Lower lobe of right lung (tissue), 2 donors: ENCODE measurements at places on chromosomes 12 and 14. TPM values are rescaled to one million over a fixed set of nuclear protein-coding genes. Genes with fewer than 3 reads are reported as not detected.

DNA sequence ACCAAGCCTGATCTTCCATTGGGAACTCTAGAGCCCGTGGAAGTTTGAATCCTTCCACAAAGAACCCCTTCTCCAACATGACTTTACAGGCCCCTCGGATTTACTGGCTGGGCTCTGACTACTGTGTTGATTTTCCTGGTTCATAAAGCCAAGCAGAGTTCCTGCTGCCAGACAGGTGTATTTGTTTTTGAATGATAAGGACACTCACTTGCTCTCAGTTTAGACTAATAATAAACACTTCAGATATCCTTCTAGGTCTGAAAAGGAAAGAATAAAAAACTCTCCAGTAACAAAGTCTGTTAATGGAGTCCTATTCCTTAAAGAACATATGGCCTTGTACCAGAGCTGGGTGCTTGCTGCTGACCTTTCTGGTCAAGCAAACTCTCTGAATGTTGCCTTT, 31.0 kb downstream of the SIX1 start:
- H3K36me3 ChIP-seq = no peaks in the 10 kb centered on the region
- no peaks in the 10 kb centered on the region for H3K4me1 ChIP-seq
- no peak overlapping the region for H3K27ac ChIP-seq
- DNase-seq = no peak
- no peak overlapping the region for H3K4me3 ChIP-seq
- H3K27me3 ChIP-seq = no peaks in the 10 kb centered on the region

DNA sequence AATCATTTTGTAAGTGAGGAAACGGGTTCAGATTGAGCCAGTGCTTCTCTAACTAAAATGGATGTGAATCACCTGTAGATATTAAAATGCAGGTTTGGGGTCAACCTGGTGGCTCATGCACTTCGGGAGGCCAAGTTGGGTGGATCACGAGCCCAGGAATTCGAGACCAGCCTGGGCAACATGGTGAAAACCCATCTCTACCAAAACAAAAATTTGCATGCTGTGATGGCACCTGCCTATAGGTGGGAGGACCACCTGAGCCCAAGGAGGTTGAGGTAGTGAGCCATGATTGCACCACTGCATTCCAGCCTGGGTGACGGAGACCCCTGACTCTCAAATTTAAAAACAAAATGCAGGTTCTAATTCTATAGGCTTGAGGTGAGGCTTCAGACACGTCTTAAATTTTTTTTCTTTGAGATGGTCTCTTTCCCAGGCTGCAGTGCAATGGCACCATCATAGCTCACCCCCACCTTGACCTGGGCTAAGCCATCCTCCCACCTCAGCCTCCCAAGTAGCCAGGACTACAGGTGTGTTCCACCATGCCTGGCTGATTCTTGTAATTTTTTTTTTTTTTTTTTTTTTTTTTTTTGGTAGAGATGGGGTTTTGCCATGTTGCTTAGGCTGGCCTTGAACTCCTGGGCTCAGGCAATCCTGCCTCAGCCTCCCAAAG, 9.0 kb downstream of the TUBA1C start:
- H3K27ac ChIP-seq = no peak overlapping the region
- no peak overlapping the region for H3K4me3 ChIP-seq
- no peak for DNase-seq
- H3K27me3 ChIP-seq = no peaks in the 10 kb centered on the region
- peaks cover 47% of the 10 kb centered on the region for H3K36me3 ChIP-seq

DNA sequence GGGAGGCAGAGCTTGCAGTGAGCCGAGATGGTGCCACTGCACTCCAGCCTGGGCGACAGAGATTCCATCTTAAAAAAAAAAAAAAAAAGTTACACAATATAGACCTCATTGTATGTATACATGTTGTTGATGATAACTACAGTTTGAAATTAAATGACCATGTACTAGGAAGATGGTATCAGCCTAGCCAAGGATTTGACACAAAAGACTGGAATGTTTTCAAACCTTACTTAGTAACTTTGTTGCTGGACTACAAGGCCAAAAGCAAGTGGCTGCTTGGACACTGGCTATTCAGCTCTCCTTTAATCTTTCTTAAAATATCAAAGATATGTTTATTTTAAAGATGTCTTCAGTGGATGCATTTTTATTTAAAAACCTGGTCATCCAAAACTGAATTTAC, 18.9 kb upstream of the NUDT4 start:
- no peak overlapping the region for H3K27ac ChIP-seq
- DNase-seq = no peak
- H3K4me1 ChIP-seq = no peaks in the 10 kb centered on the region
- H3K27me3 ChIP-seq = no peaks in the 10 kb centered on the region

GRCh38 chr14:74421981-74422380, 4.0 kb downstream of the SYNDIG1L start:
- no peaks in the 10 kb centered on the region for H3K36me3 ChIP-seq
- peaks cover 30% of the 10 kb centered on the region for H3K27me3 ChIP-seq
- no peak for DNase-seq

- DNase-seq = no peak
- peak overlapping the region; percentile 54 for H3K27ac ChIP-seq
- H3K27me3 ChIP-seq = no peaks in the 10 kb centered on the region
- H3K4me1 ChIP-seq = peaks cover 67% of the 10 kb centered on the region
These were observed 2.2 kb upstream of the KRT80 start for GRCh38 chr12:52193991-52194390.

- no peak overlapping the region for H3K27ac ChIP-seq
- DNase-seq = no peak
- peaks cover 7% of the 10 kb centered on the region for H3K4me1 ChIP-seq
These were observed 4.3 kb upstream of the PPP2R5C start for GRCh38 chr14:101757064-101757838.

DNA sequence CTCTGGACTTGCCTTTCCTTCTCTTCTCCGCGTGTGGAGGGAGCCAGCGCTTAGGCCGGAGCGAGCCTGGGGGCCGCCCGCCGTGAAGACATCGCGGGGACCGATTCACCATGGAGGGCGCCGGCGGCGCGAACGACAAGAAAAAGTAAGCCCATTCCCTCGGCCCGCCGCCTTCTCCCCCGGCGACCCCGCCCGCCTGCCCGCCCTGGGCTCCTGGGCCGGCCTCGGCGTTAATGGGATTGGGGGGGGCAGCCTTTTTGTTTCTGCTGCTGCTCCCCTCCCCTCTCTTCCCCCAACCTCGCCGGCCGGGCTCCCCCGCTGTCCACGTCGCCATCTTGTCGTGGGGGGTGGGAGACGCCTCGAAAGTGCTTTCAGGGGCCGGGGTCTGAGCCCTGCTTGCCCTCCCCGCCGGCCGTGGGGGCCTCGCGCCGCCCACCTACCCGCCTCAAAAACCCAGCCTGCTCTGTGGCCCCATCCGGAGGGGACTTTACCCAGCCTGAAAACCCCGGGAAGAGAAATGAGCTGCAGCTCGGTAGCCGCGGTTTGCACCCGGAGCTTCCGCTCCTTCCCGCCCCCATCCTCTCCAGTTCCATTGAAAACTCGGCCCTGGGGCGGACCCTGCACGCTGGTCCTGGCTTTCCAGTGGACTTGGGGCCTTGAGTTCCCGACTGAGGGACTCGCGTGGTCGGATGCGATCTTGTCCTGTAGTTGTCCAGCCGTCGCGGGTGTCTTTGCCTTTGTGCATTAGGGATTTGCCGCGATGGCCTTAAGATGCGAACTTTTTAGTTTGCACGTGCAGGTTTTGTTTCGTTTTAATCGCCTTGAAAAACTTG, 598 bp downstream of the HIF1A start:
- peaks cover 41% of the 10 kb centered on the region for H3K4me1 ChIP-seq
- H3K36me3 ChIP-seq = no peaks in the 10 kb centered on the region
- no peaks in the 10 kb centered on the region for H3K27me3 ChIP-seq
- H3K27ac ChIP-seq = peak overlapping the region; percentile 98

DNA sequence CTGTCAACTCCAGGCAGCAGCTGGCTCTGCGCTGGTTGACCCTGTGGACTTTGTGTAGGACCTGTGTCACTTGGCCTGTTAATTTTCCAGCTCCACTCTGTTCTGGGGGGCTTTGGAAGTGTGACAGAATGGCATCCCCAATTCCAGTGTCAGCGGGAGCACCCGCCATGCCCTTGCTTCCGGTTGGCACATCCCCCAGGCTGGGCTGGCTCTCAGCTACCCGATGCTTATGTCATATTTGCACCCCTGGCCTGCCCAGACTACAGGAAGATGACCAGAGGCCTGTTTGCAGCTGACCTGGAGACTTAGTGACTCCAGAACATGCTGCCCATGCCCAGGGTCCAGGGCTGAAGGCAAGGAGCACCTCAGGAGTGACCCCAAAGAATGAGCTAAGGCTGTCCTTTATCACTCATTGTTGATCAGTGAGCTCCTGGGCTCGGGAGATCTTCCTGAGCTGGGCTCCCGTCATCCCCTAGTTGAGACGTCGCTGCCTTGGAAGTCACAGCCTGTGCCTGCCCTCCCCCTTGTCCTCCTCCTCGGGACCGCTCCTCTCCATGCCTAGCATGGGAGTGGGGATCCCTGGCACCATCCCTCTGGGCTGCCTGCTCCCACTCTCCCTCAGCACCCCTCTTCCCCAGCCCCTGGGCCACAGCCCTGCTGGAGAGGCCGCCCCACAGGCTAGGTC, 163.4 kb upstream of the RTL1 start:
- H3K36me3 ChIP-seq = no peaks in the 10 kb centered on the region
- H3K27ac ChIP-seq = no peak overlapping the region
- no peak overlapping the region for H3K4me3 ChIP-seq
- H3K4me1 ChIP-seq = no peaks in the 10 kb centered on the region
- peak; percentile 40 for DNase-seq

GRCh38 chr12:78209846-78210505, 379.3 kb downstream of the NAV3 start:
- H3K27me3 ChIP-seq = no peaks in the 10 kb centered on the region
- no peak overlapping the region for H3K4me3 ChIP-seq
- no peak for DNase-seq
- no peaks in the 10 kb centered on the region for H3K4me1 ChIP-seq
- H3K36me3 ChIP-seq = no peaks in the 10 kb centered on the region

GRCh38 chr12:18583655-18584054, 154.2 kb downstream of the PLCZ1 start:
- no peak for DNase-seq
- H3K27ac ChIP-seq = no peak overlapping the region
- H3K4me1 ChIP-seq = no peaks in the 10 kb centered on the region

Gene FLVCR2
- total RNA-seq = 42.4 TPM

Gene RNF212B
- not detected for total RNA-seq

Gene CPM
- 224 TPM for total RNA-seq

Gene C12orf57
- total RNA-seq = 181 TPM

Gene CLEC9A
- total RNA-seq = 0.30 TPM

Gene NRDE2
- total RNA-seq = 22.2 TPM
